Heart left ventricle (tissue), 16 donors: ENCODE measurements at places on chromosomes 7 and 10.

DNA sequence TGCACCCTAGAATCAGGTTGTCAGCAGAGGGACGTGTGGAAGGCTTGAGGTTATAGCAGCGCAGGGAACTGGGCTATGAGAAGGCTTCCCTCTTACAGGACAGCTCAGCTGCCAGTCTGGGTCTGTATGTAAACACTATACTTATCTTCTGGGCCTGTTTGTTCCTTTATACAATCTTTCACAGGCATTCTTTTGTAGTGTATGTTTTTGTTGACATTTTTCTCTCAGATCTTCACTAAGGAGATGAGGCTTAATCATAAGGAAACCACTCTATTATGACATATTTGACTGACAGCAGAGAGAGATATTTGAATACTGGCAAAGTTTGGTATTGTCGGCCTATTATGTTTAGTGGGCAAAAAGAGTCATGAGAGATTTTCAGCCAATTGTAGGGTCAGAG lies 929 bp downstream of the GBF1 start:
- no peak for DNase-seq
- H3K4me3 ChIP-seq = peak overlapping the region; percentile 93
- peaks cover 9% of the 10 kb centered on the region for H3K36me3 ChIP-seq
- peaks cover 38% of the 10 kb centered on the region for H3K4me1 ChIP-seq
- peaks cover under 1% of the 10 kb centered on the region for H3K27me3 ChIP-seq

- no peaks in the 10 kb centered on the region for H3K36me3 ChIP-seq
- H3K4me3 ChIP-seq = no peak overlapping the region
- H3K27ac ChIP-seq = no peak overlapping the region
- no peaks in the 10 kb centered on the region for H3K27me3 ChIP-seq
- DNase-seq = no peak
Measured at GRCh38 chr10:9302140-9302746, 1247.8 kb downstream of the GATA3 start.

DNA sequence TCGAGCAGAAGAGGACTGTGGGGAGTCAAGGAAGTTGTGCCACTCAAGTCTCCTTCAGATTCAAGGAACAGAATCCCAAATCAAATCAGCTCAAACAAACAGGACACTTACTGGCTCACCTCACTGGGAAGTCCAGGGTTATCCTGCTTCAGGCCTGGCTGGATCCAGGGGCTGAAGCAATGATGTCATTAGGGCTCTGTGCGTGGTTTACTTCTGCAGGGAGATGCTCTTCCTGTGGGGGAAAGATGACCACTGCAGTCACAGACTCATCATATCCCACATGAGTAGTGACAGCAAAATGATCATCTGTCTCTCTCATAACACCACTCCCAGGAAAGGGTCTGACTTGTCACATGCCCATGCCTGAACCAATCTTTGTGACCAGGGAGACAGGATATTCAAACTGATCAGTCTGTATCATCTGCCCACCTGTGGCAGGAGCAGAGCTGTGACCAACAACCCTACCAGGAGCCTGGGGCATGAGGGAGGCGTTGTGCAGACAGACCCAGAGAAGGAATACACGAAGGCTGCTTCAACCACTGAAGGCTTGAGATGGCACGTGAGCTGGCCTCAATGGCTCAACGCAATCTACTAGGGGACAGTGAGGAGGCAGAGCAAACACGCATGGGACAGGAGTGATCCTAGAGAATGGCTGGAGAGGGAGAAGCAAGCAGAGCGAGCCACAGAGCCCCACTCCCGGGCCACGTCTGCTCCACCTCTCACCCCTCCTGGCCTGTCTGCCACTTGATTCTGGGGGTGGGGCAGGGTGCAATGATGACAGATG lies 27.6 kb upstream of the NANOS1 start:
- no peak overlapping the region for H3K4me3 ChIP-seq
- no peaks in the 10 kb centered on the region for H3K4me1 ChIP-seq
- no peaks in the 10 kb centered on the region for H3K36me3 ChIP-seq

- no peaks in the 10 kb centered on the region for H3K4me1 ChIP-seq
- DNase-seq = no peak
- H3K36me3 ChIP-seq = no peaks in the 10 kb centered on the region
- H3K27me3 ChIP-seq = peaks cover 9% of the 10 kb centered on the region
Measured at GRCh38 chr7:156158693-156159092, 346.4 kb upstream of the SHH start.

- H3K27ac ChIP-seq = no peak overlapping the region
- H3K4me3 ChIP-seq = no peak overlapping the region
- no peaks in the 10 kb centered on the region for H3K4me1 ChIP-seq
- DNase-seq = no peak
Measured at GRCh38 chr10:130387936-130388580, 251.9 kb downstream of the GLRX3 start.

- H3K27me3 ChIP-seq = no peaks in the 10 kb centered on the region
- DNase-seq = no peak
Measured at GRCh38 chr7:74525881-74526280, 72.2 kb downstream of the GTF2IRD1 start.

- H3K36me3 ChIP-seq = no peaks in the 10 kb centered on the region
- no peak overlapping the region for H3K4me3 ChIP-seq
- DNase-seq = no peak
- H3K27me3 ChIP-seq = no peaks in the 10 kb centered on the region
Measured at GRCh38 chr7:129110258-129110981, 34.1 kb upstream of the TSPAN33 start.

DNA sequence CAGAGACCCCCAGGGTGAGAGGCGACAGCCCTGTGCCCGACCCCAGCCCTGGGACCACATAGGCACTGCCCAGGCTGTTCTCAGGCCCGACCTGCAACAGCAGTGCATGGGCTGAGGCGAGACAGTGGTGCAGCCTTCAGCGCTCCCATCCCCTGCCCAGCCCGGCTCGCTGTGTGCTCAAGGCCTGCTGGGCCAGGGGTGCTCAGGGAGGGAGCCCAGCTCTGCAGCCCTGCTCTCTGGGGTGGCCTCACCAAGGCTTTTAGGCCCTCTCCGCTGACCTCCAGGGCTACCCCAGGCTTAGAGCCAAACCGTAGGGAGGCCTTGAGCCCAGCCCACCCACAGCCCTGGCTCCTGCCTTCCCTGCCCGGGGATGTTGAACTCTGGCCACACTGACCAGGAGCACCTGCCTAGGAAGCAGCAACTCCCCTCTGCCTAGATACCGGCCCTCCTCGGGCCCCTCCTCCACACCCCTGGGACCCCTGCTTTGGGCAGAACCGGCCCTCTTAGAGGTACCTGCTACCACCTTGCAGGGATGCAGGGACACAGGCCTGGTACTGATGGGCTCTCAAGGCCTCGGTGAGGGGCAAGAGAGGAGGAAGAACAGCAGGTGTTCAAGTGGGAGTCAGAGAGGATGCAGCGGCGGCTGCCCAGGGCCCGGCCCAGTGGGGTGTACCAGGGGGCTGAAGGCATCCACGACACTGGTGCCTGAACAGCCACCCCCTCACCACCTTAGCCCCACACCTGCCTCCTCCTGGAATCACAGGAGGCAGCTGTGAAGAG lies 231.5 kb downstream of the ELFN1 start:
- H3K4me3 ChIP-seq = no peak overlapping the region
- no peaks in the 10 kb centered on the region for H3K4me1 ChIP-seq
- no peaks in the 10 kb centered on the region for H3K27me3 ChIP-seq
- no peak overlapping the region for H3K27ac ChIP-seq
- no peaks in the 10 kb centered on the region for H3K36me3 ChIP-seq
- DNase-seq = peak; percentile 54

GRCh38 chr10:124301736-124302135 lies 117.0 kb downstream of the OAT start:
- H3K4me3 ChIP-seq = no peak overlapping the region
- H3K27me3 ChIP-seq = no peaks in the 10 kb centered on the region
- no peaks in the 10 kb centered on the region for H3K4me1 ChIP-seq
- H3K27ac ChIP-seq = no peak overlapping the region

DNA sequence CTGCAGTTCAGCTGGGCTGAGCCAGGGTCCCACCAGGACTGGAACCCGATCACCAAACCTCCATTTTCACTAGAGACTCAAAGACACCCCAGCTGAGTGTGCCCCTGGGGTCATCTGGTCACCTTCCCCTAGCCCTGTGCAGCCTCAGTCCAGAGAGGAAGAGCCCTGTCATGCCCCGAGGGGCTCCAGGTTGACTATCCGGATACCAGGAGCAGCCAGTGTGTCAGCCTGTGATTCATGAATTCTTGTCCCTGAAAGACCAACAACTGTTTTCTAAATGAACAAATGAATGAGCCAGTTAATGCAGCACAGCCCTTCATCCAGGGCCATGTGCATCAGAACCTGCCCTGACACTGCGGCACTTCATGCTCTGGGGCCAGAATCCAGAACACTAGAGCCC lies 201.9 kb upstream of the TCERG1L start:
- no peak overlapping the region for H3K4me3 ChIP-seq
- H3K27ac ChIP-seq = no peak overlapping the region
- H3K36me3 ChIP-seq = no peaks in the 10 kb centered on the region
- no peaks in the 10 kb centered on the region for H3K27me3 ChIP-seq
- DNase-seq = no peak

GRCh38 chr10:102024799-102025198 lies 31.2 kb downstream of the ARMH3 start:
- DNase-seq = no peak
- no peak overlapping the region for H3K27ac ChIP-seq
- no peak overlapping the region for H3K4me3 ChIP-seq
- H3K27me3 ChIP-seq = no peaks in the 10 kb centered on the region

GRCh38 chr7:90309872-90310271 lies 11.2 kb downstream of the FAM237B start:
- H3K36me3 ChIP-seq = peaks cover 8% of the 10 kb centered on the region
- H3K4me3 ChIP-seq = no peak overlapping the region
- H3K4me1 ChIP-seq = no peaks in the 10 kb centered on the region
- H3K27ac ChIP-seq = no peak overlapping the region
- no peaks in the 10 kb centered on the region for H3K27me3 ChIP-seq
- DNase-seq = no peak

- H3K27ac ChIP-seq = no peak overlapping the region
- no peaks in the 10 kb centered on the region for H3K4me1 ChIP-seq
- no peaks in the 10 kb centered on the region for H3K36me3 ChIP-seq
- no peak overlapping the region for H3K4me3 ChIP-seq
- DNase-seq = no peak
Measured at GRCh38 chr7:6074612-6075380, 43.6 kb downstream of the ANKRD61 start.

DNA sequence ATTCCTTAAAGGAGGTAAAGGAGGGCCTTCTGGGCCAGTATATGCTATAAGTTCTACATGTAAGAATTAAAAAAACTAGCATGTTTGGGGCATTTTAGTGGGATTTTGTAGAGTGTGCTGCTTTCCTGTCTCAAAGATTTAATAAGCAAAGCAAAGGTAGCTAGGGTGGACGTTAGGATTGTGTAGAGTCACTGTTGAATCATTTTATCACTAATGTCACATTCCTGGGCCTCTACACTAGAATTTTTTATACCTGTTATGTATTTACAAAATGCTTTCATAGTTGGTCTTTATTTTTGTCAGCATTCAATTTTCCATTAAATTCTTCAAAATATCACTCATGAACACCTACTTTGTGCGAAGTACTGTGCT lies 139.4 kb upstream of the PHYHIPL start:
- no peaks in the 10 kb centered on the region for H3K36me3 ChIP-seq
- no peaks in the 10 kb centered on the region for H3K27me3 ChIP-seq
- H3K4me1 ChIP-seq = no peaks in the 10 kb centered on the region
- H3K27ac ChIP-seq = no peak overlapping the region
- no peak for DNase-seq

- no peak overlapping the region for H3K4me3 ChIP-seq
- no peak overlapping the region for H3K27ac ChIP-seq
- H3K36me3 ChIP-seq = no peaks in the 10 kb centered on the region
- no peaks in the 10 kb centered on the region for H3K27me3 ChIP-seq
- H3K4me1 ChIP-seq = no peaks in the 10 kb centered on the region
Measured at GRCh38 chr10:78148961-78149612, 115.4 kb downstream of the RPS24 start.

- no peak overlapping the region for H3K4me3 ChIP-seq
- H3K27me3 ChIP-seq = no peaks in the 10 kb centered on the region
- no peak for DNase-seq
- no peak overlapping the region for H3K27ac ChIP-seq
- no peaks in the 10 kb centered on the region for H3K4me1 ChIP-seq
Measured at GRCh38 chr7:41058986-41059741, 643.7 kb downstream of the INHBA start.

GRCh38 chr7:94781236-94781635 lies 125.3 kb upstream of the SGCE start:
- DNase-seq = no peak
- no peaks in the 10 kb centered on the region for H3K27me3 ChIP-seq
- no peak overlapping the region for H3K27ac ChIP-seq
- no peaks in the 10 kb centered on the region for H3K36me3 ChIP-seq

- H3K4me3 ChIP-seq = no peak overlapping the region
- no peaks in the 10 kb centered on the region for H3K27me3 ChIP-seq
- no peak overlapping the region for H3K27ac ChIP-seq
- DNase-seq = no peak
- H3K4me1 ChIP-seq = no peaks in the 10 kb centered on the region
- no peaks in the 10 kb centered on the region for H3K36me3 ChIP-seq
Measured at GRCh38 chr10:104054430-104054829, 31.2 kb downstream of the COL17A1 start.

- H3K4me1 ChIP-seq = no peaks in the 10 kb centered on the region
- H3K27me3 ChIP-seq = no peaks in the 10 kb centered on the region
- H3K36me3 ChIP-seq = no peaks in the 10 kb centered on the region
- H3K27ac ChIP-seq = no peak overlapping the region
- DNase-seq = no peak
Measured at GRCh38 chr7:132881317-132881716, 200.6 kb downstream of the CHCHD3 start.

DNA sequence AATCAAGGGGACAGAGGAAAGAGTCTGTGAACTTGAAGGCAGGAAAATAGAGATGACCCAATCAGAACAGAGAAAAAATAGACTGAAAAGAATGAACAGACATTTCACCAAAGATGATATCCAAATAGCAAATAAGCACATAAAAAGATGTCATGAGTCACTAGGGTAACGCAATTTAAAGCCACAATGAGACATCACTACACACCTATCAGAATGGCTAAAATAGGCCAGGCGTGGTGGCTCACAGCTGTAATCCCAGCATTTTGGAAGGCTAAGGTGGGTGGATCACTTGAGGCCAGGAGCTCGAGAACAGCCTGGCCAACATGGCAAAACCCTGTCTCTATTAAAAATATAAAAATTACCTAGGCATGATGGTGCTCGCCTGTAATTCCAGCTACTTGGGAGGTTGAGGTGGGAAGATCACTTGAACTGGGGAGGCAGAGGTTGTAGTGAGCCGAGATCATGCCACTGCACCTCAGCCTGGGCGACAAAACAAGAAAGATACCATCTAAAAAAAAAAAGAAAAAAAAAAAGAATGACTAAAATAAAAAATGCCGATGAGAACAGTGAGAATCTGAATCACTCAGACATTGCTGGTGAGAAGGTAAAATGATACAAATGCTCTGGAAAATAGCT lies 100.9 kb downstream of the LHPP start:
- peaks cover 22% of the 10 kb centered on the region for H3K4me1 ChIP-seq
- no peak overlapping the region for H3K27ac ChIP-seq
- no peaks in the 10 kb centered on the region for H3K27me3 ChIP-seq
- H3K4me3 ChIP-seq = no peak overlapping the region

- peaks cover 16% of the 10 kb centered on the region for H3K4me1 ChIP-seq
- H3K27me3 ChIP-seq = peaks cover 87% of the 10 kb centered on the region
Measured at GRCh38 chr7:8442814-8443304, 9.4 kb downstream of the NXPH1 start.
